Gastroesophageal sphincter (tissue), 4 donors: ENCODE measurements at places on chromosomes 11 and 22.

DNA sequence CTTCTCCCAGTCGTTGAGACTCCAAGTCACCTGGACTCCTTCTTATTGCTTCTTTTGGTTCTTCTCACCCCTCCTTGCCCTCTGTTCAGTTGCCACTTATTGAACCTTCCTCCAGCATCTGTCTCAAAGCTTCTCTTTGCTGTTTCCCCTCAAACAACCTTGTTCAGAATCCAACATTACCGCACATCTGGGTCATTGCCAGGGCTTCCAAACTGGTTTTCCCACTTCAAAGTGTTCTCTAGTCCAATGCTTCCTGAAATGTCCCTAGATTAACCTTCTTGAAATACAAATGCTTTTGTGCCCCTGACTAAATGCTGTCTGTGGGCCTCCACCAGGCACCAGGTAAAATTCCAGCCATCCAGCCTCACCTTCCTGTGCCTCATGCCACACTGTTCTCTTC, 100.8 kb upstream of the TTC12 start:
- no peak for ATAC-seq

DNA sequence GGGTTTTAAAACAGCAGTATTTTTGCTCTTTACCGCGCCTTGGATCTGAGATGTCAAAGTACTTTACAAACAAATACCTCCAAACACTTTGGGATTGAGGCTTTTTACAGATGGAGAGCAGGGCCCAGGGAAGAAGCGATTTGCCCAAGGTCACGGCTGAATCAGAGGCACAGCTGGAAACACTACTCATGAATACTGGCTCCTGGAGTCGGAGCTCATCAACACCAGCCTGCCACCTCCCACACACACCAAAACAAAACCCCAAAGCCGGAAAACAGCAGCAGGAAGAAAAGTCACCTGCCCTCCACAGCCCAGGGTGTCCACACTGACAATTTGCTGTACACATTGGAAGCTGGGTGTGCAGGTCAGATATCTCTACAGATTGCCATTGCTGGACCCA, 339.4 kb downstream of the CADM1 start:
- ATAC-seq: no peak

DNA sequence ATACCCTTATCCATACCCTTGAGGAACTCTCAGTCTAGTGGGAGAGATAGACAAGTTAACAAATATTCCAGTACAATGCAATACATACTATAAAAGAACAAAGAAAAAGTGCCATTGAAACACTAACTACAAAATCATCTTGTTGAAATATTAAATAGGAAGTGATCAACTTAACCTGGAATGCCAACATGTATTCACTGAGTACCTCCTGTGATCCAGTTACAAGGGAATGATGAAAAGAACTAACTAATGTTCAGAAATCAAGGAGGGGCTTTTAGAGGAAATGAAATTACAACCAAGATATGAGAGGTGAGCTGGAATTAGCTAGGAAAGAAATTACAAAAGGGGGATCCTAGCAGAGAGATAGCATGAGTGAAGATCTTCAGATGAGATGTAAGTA, 6.2 kb upstream of the FIBIN start:
- ATAC-seq: no peak

DNA sequence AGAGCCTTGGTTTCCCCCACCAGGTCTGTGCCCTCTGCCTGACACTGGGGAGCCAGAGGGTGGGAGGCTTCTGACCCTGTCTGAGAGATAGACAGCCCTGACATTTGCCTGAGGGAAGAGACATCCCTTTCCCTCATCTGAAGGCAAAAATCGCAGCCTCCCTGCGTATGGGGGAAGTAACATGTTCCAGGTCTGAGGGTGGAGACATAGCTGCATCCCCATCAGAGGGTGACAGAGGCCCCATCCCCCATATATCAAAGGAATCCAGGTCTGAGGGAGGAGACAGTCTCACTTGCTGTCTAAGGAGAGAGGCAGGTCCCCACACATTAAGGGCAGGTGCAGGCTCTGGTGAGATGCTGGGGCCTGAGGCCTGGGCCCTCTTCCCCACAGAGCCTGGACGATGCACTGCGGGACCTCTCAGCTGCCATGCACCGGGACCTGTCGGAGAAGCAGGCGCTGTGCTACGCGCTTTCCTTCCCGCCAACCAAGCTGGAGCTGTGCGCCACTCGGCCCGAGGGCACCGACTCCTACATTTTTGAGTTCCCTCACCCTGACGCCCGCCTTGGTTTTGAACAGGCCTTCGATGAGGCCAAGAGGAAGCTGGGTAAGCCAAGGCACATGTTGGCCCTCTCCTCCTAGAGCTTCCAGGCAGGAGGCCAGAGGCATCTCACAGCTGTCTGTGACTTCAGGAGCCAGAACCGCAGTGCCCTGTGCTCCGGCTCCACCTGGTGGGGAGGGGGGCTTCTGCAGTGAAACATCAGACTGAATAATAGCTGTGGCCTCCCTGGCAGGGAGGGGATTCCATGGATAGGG, 16.1 kb upstream of the RELT start:
- ATAC-seq: no peak

GRCh38 chr22:49446759-49447710, 380.6 kb downstream of the BRD1 start:
- ATAC-seq: no peak

DNA sequence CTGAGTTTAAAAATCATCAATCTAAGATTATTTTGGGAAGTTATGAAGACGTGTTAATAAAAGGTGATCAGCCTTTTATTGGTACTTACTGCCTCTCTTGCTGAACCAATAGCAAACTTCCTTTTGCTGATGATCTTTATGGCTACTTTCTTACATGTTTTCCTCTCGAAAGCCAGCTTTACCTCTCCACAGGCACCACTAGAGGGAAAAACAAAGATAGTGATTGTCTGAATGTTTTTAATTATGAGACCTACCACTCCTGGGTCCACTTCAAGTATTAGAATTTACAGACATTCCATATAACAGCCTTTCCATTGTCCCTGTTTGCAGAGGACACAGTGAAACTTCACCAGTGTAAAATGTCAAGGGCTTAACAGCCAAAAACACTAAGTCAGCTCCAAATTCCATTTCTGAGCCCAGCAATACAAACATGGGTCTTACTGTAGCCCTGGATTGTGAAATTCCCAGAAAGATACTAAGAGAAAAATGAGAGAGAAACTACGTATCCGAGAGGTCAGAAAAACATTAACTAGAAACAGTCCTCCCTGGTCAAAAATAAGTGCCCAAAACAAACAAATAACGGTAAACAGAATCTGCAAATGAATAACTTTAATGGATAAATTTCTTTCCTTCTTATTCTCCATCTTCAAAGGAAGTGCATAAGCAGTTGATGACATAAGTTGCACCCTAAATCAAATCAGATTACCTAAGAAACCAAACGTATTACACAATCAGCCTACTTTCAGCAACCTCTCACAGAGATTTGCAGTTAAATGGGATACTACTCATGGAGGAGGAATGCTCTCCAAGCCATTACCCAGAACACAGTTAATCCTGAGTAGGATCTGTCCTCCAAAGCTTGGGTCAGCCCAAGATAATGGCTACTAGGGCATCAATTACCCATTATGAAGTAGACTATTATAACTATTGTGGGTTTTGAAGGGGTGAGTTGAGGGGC, 29.5 kb downstream of the CHEK2 start:
- peak; percentile 96 for ATAC-seq

GRCh38 chr11:67611165-67611564, 4.4 kb downstream of the NDUFV1 start:
- no peak for ATAC-seq

DNA sequence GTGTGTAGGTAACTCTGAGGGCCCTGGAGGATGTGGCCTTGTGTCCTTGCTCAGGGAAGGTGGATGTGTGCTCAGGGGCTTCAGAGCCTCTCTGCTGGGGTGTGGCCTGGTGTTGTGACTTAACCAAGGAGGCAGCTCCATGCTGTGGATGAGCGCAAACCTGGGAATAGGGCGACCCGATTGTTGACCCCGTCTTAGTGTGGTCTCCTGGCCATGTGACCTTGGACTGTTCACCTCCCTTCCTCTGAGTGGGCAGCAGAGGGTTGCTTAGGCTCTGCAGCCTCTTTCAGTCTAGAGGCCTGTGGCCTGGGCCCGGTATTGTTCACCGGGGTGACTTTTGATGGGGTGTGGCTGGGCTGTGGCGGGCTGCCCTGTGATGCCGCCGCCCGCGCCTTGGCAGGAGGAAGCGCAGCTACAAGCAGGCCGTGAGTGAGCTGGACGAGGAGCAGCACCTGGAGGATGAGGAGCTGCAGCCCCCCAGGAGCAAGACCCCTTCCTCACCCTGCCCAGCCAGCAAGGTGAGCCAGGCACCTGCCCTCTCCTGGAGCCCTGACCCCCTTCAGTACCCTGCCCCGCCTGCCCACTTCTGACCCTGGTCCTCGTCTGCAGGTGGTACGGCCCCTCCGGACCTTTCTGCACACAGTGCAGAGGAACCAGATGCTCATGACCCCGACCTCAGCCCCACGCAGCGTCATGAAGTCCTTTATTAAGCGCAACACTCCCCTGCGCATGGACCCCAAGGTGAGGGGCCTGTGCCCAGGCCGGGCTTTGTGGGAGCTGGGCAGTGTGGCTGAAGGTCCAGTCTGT, 16.7 kb downstream of the INCENP start:
- no peak for ATAC-seq

- no peak for ATAC-seq
Observed at GRCh38 chr11:77054084-77054483, 12.7 kb upstream of the CAPN5 start.

- ATAC-seq: no peak
Observed at GRCh38 chr11:112997857-112998466, 36.7 kb downstream of the NCAM1 start.

GRCh38 chr11:1302461-1303125, 6.8 kb downstream of the TOLLIP start:
- ATAC-seq: no peak

GRCh38 chr11:57345555-57346211, 7.5 kb downstream of the P2RX3 start:
- peak; percentile 53 for ATAC-seq

- ATAC-seq: no peak
Observed at GRCh38 chr11:47589118-47589517, 2.6 kb downstream of the FAM180B start.

- ATAC-seq: no peak
Observed at GRCh38 chr11:116357784-116358544, 414.8 kb downstream of the BUD13 start.

GRCh38 chr22:31630331-31631329, 31.4 kb downstream of the PISD start:
- ATAC-seq: peak; percentile 74

GRCh38 chr22:16960884-16961249, 47.2 kb downstream of the GAB4 start:
- ATAC-seq: no peak

- ATAC-seq: no peak
Observed at GRCh38 chr22:19498154-19498865, 18.6 kb downstream of the CDC45 start.

DNA sequence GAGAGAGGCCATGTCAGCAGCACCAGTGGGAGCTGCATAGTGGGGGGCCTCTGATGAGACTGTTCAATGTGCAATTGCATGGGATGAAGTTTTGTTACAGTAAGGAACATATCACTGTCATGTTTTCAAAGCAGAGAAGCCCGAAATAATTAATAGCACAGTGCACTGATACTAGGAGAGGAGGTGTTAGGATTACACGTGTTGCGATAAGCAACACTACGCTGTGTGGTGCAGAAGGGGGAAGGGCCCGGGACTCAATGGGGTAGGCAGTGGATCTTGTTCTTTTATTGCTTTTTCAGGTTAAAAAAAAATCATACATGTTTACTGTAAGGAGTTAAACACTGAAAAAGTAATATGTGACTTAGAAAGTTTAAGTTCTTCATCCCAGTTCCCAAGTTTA, 29.2 kb downstream of the TCIRG1 start:
- no peak for ATAC-seq

GRCh38 chr22:49208004-49208402, 619.7 kb downstream of the BRD1 start:
- no peak for ATAC-seq

DNA sequence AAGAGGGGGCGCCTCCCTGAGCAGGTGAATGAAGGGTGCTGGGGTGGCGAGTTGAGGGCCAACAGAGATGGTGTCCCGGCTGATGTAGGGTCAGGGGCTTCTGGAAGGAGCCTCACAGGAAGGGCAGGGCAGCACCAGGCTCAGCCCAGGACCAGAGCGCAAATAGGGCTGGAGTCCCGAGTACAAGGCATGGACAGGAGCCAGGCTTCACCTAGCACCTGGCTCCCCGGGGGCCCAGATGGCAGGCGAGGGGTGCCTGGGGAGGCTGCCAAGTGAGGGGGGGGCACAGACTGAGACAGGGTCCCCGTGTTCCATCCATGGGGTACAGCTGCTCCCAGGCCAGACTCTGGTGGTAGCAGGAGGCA, 105.8 kb downstream of the KCNQ1 start:
- ATAC-seq: no peak

- no peak for ATAC-seq
Observed at GRCh38 chr11:34893416-34893815, 22.8 kb downstream of the APIP start.

DNA sequence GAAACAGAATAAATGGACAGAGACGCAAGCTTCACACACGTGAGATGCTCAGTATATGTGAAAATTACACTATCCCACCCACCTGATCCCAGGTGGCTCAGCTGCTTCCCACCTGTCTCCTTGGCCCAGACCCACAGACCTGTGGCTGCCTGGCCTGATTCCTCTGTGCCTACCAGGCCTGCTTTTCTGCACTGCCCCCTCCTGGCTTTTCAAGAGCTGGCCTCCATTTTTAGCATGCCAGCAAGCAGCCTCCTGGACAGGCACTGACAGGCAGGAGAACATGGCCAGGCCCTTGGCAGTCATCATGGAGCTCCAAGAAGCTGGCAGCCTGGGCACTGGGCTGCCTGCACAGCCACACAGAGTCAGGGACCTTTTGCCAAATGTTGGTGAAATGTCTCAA, 79.5 kb upstream of the HMGXB4 start:
- ATAC-seq: no peak

GRCh38 chr22:37982151-37982785, 2.1 kb downstream of the SOX10 start:
- ATAC-seq: no peak

DNA sequence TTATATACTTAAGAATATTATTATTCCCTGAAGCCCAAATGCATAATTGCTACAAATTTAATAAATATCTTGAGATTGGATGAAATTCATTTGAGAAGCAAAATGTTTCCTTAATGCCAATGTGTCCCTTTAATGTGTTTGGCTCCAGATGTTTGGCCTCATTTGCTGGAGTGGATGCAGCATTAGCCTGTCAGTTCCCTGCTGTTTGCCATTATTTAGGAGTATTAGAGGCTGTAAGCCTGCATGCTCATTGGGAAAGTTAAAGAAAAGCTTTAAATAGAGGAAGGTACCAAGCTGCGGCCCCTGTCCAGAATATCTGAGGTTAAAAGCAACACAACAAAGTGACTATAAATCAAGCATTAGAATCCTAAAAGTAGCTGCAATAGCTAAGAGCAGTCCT, 54.8 kb upstream of the PITPNB start:
- ATAC-seq: no peak

DNA sequence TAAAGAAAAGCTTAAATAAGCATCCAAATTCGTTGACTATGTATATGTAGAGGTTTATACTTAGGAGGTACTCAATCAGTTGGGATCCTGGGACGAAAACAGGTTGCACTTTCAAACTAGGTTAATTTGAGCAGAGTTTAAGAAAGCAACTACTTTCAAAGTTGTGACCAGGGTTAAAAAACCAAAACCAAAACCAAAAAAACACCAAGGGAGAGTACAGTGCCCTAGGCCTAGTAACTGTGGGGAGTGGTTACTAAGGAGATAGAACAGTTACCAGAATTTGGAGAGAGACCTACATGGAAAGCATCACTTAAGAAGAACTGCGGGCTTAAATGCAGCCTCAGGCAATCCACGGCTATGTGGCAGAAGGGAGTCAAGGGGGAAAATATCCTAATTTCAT, 148.3 kb downstream of the JRKL start:
- no peak for ATAC-seq

GRCh38 chr11:27084518-27084917, 43.9 kb downstream of the BBOX1 start:
- no peak for ATAC-seq
